ENCODE measurements at places on chromosomes 7 and 10.

DNA sequence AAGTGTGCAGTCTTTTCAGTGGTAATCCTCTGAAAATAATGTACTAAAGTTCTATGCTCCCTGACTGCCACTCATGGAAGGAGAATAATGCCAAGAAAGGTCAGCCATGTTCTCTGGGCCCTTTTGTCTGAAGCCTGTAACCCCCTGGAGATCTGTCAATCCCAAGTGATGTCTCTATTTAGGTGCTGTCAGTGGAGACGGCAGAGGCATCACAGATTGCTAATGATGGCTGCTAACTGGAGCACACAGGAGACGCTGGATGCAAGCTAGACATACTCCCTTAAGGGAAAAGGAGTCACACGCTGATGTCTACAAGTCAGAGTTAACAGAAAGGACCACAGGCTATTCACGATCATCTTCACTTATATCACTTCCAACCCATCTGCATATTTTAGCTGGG lies 118.8 kb downstream of the RSU1 start:
- no peak for DNase-seq

DNA sequence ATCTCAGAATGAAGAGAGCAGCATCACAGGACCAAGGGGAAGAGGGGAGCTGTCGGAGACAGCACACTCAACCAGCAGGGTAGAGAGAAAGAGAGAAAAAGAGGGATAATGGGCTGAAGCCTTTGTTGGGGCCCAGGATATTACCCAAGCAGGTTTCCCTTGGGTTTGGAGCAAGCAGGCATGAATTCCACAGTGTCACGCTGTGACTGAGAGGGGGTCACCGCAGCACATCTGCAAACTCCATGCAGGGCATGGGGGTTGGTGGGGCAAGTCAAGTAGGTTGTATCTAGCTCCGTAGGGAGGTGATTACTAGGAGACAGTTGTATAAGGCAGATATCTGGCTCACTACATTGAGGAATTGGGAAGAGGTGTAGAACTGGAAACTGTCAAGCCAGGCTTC lies 42.2 kb upstream of the SEMA3E start:
- no peak for DNase-seq

DNA sequence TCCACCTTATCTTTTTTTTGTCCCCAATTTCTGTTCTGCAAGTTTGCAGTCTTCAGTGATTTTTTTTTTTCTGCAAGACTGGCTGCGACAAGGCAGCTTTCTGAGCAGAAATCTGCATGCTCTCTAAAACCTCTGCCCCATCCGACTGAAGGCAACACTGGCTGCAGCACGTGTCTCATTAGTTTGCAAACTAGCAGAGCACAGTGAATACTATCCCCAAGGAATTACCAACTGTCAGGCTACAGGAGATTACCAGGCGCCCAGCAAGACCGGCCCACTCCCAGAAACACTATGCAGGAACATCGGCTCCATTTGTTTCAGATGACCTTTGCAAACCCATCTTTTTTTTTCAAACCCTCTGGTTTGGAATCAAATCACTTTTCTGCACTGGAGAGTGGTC lies 538.8 kb downstream of the SORCS1 start:
- no peak for DNase-seq

DNA sequence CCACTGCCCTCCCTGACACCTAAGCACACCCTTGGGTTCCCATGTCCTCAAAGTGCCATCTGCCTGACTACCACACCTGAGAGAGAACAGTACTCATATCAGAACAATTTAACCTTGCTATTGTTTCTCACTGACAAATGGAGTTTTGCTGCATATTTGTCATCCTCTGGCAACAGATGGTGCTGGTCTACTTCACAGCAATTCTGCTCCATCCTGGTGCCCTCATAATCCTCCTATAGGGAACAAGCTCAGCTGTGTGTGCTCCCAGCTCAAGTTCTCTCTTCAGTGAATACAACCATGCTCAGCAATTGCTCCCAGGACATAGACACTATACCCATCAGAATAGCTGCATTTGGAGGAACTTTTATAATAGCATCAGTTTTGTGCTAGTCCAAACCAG lies 32.8 kb upstream of the ITGB1 start:
- DNase-seq: no peak

DNA sequence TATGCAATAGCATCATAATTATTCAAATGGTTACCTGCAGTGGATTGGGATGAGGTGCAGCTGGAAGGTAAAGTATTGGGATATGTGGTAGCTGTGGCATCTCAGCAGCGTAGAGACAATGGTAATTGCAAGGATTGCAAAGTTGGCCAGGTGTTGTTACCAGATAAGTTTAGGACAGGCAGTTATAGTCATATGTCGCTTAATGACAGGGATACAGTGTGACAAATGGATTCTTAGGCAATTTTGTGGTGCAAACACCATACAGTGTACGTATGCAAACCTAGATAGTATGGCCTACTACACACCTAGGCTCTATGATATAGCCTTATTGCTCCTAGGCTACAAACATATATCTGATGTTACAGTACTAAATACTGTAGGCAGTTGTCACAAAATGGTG lies 163.5 kb upstream of the LYZL2 start:
- no peak for DNase-seq

DNA sequence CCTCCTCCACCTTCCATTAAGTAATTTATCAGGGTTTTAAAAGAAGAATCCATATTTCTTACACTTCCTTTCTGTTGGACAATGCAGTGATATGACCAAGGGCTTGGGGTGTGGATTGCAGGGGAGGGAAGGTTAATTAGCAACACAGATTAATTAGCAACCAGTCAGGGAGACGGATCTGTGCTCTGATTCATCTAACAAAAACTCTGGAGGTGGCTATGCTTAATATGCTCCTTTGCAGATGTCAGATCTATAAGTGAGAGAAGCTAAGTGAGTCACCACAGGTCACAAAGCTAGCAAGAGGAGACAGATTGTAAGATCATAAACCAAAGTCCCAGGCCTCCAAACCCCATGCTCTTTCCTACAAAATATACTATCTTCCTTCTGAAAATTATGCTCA lies 178.8 kb upstream of the ITGB1 start:
- DNase-seq: no peak

DNA sequence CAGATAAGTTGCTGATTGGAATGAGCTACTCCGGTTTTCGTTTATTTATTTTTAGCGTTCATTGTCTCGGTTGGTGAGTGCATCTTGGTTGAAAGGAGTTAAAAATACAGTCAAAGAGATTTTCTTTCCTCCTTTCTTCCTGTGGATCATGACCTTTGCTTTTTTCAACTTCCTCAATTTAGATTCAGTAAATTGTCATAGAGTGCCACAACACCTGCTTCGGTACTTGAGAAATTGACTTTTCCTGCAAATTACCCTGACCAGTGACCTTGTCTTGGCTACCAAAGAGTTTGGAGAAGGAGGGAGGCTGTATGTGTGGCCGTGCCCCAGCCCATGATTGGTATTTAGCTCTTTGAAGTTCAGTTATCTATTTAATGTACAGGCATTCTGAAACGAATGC lies 128.7 kb downstream of the FAM204A start:
- DNase-seq: no peak

DNA sequence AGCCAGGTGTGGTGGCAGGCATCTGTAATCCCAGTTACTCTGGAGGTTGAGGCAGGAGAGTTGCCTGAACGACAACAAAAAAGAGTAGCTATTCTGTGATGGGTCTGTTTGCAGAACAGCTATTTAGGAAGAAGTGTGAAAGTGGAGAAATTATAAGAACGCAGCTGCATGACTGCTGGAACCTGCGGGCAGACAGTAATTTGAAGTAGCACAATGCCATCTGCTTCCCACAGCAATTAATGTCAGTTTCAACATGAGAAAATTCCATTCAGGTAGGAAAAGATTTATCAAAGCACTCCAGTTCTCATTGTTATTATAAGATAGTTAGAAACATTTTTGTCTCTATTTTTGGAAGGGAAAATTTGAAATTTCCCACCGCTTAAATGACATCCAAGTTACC lies 21.5 kb downstream of the LAMB1 start:
- no peak for DNase-seq

Measured in nephron progenitor cell (in vitro differentiated cells).